ENCODE measurements at places on chromosomes 5 and 9.
A peak's percentile ranks its signal among the peaks of the same experiment; 100 is the strongest.

- no peak for DNase-seq
These were observed 529 bp upstream of the TPM2 start for GRCh38 chr9:35690294-35690613.

- DNase-seq = no peak
These were observed 276.0 kb upstream of the DAP start for GRCh38 chr5:11037080-11037479.

DNA sequence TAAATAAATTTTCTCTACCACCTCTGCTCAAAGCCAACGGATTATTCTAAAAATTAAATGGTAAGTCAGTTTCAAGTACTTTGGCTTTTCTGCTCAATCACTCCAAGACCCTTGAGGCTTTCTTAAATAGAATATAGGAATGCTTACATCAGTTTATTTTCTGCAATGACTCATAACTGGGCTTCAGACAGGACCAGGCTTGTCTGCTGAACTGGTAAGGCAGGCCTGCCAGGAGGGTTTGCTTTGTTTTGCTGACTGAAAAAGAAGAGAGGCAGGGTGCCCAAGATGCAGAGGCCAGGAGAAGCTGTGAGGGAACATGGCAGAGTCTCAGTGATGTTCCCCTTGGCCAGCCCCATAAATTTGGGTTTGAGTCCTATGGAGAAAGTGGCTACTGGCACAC, 60.3 kb upstream of the EPB41L4A start:
- DNase-seq = no peak

- DNase-seq = no peak
These were observed 1098.6 kb downstream of the TAF11L14 start for GRCh38 chr5:18732556-18733479.

GRCh38 chr5:78543916-78544315, 104.7 kb downstream of the LHFPL2 start:
- DNase-seq = no peak

GRCh38 chr9:105264380-105264779, 19.9 kb downstream of the SLC44A1 start:
- no peak for DNase-seq

DNA sequence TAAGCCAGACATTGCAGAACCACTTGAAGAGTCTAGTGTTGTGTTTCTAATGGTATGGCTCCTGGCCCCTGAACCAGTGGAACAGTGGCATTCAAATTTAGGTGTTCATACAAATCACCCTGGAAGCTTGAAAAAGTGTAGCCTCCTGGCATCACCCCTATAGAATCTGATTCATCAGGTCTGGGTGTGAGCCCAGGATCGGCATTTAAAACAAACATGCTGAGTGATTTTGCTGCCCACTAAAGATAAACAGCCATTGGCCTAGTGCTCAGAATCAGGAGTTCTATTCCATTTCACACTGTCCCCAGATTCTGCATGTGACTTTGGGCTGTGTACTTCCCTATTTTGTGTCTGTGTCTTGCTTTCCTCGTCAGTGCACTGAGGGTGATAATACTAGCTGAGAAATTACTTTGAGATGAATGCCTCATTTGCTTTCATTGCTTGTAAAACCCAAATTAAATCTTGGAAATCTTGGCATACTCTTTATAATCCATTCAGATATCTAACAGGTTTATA, 241.5 kb upstream of the CLINT1 start:
- no peak for DNase-seq

GRCh38 chr9:95081998-95082397, 235.5 kb downstream of the FANCC start:
- DNase-seq = no peak

DNA sequence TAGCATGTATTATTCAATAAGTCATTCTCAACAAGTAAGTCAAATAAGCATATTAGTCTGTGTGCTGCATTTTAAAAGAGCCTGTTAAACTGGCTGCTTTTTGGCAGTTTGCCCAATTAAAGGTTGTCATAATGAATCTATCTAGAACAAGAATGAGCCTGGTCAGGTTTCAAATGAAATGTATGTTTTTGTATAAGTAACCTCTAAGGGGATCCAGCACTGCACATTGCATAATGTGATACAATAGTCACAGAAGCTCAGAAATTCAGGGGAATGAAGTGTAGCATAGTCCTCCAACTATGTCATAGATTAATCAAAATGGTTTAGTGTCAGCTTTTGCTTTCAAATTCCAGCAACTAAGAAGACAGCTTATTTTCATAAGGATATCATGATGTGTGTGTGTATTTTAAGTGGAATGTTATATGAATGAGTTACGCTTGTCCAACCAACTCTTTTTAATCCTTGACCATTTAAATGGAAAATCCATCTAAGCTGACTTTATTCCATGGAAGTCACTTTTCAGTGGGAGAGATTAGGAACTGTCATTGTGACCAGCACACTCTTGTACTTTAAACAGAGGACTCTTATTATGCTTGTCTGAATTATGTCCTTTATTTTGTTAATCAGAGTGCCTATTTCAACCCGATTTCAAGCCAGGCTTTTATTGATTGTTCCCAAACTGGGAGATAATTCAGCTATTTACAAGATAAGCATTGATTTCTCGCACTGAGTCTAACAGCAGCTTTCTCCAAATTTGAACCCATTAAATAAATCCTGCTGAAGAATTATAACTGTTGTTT, 283.9 kb upstream of the ADAMTSL1 start:
- no peak for DNase-seq

GRCh38 chr9:135198144-135198543, 110.7 kb downstream of the OLFM1 start:
- no peak for DNase-seq

DNA sequence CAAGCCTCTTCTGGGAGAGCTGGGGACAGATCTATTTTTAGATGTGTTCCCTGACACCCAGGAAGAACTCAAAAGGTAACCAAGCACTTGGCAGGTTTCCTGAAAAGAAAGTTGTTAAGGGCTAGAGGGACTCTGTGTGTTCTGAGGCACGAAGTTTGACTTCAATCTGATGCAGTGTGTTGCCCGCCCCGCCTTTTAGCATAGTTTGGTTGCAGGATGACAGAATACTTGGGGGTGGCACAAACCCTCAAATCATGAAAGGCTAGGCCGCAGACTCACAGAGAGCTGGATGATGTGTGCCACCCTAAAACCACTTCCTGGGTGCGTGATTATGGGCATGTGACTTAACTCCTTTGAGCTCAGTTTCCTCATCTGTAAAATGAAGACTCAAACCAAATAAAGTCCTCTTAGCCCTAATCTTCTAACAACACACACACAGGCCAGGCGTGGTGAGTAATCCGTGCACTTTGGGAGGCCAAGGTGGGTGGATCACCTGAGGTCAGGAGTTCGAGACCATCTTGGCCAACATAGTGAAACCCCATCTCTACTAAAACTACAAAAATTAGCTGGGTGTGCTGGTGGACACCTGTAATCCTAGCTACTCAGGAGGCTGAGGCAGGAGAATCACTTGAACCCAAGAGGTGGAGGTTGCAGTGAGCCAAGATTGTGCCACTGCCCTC, 12.8 kb upstream of the NDFIP1 start:
- DNase-seq = no peak

GRCh38 chr5:176630681-176631222, 277 bp downstream of the EIF4E1B start:
- no peak for DNase-seq

GRCh38 chr5:175466700-175467318, 11.6 kb upstream of the SFXN1 start:
- peak; percentile 80 for DNase-seq

DNA sequence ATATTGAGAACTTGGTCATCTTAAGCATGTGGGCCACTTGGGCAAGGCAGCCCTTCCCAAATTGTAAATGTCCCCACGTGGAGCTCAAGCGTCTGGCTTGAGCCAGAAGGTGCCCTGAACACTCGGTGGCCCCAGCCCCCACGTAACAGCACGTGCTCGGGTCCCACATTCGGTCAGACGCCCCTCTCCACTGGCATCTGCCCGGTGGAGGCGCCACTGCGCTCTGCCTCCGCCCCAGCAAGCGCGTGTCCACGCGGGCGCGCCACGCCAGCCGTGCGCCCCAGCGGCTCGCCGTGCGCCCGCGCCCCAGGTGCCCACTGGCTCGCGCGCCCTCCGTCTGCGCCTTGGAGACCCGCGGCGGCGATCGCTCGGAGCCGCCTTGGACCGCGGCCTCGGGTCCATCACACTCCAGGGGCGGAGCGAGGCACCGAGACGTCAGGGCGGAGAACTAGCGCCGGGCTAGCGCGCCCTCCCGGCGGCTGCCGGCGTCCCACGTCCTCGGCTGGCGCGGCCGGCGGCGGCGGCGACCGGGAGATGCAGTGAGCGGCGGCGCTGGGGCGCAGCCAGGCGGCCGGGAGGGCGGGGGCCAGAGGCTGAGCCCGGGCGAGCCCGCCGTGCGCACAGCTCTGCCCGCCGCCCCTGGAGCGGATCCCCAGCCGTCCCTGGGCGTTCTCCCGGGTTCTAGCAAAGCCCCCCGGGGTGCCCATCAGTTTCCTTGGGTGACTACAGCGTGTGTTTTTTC, at the start of gene PALM2AKAP2:
Gene PALM2AKAP2 (plus strand): TSS at position 488 of the 742 bp plus-strand sequence. CDS start 291 bp downstream, outside the sequence.
- DNase-seq = peak; percentile 89

DNA sequence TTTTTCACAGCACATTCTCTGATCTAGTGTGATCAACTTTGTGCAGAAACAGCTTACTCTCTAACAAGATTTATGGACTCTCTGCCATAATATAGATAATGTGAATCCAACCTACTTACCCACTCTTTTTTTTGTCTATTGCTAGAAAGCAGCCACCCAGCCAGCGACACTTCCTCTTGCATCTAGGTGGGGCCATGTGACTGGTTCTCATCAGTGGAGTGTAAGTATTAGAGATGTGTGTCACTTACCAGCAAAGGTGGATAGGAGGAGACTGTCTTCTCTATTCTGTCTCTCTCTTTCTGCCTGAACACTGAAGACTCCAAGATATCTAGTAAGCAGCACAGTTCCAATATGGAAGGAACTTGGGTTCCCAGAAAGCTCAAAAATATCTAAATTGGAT, 174.8 kb downstream of the MCTP1 start:
- DNase-seq = no peak

DNA sequence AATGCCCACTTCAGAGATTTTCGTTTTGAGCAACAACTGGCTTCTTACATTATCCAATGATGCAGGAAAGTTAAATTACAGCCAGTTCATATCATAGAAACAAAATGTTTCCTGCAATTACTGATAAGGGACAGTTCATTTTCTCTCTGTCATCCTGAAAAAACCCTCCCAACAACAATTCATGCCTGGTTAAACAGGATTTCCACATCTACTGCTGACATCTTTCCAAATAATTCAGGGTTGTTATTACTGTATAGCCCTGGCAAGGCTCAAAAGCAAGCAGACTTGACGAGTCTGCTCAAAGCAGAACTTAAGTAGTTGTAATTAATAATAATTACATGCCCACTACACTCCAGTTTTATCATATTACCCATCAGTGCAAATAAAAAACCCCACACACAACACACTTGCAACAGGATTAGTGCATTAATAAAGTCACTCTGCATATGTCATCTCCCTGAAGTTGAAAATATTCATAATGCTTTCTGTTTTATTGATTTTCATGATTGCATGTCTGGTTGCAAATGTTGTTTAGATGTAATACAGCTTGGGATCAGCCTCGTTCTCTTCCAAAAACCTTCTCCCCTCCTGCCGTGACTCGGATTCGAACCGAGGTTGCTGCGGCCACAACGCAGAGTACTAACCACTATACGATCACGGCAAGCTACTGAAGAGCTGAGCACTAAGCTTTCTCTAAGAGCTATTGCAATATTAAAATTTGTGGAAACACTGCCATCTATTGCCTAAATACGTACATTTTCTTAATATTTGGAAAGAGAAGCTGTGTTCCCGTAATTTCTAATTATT, 119.6 kb upstream of the NFIB start:
- peak; percentile 67 for DNase-seq

DNA sequence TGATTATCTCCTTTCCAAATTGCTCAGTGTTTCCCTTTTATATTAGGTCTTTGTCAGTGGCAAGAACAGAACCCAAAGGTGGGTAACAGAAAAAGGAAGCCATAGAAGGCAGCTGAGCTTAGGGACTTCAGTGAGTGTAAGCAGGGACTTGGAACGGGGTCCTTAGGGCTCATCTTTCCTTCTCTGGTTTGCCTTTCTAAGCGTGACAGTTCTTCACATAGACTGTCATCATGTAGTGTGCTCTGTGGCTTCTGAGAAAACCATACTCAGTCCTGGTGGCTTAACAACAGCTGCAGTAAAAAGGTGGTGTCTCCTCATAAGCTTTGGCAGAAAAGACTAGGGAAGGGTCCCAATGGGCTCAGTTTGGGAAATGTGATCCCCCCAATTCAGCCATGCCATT, 108.8 kb downstream of the SLC12A2 start:
- DNase-seq = no peak

DNA sequence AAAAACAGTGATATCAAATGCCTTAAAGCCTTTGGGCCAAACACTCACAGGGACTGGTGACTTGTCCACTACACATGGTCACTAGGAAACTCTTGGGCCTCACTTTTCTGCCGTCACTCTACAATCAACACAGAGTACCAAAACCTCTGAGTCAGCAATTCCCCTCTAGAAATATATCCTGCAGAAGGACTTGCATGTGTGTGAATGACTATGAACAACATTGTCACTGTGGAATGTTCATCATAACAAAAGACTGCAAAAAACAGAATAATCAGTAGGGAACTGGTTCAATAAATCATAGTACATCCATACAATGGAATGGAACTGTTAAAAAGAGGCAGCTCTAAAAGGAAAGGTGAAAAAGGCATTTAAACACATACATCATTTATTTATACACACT, 44.1 kb upstream of the SMU1 start:
- no peak for DNase-seq

DNA sequence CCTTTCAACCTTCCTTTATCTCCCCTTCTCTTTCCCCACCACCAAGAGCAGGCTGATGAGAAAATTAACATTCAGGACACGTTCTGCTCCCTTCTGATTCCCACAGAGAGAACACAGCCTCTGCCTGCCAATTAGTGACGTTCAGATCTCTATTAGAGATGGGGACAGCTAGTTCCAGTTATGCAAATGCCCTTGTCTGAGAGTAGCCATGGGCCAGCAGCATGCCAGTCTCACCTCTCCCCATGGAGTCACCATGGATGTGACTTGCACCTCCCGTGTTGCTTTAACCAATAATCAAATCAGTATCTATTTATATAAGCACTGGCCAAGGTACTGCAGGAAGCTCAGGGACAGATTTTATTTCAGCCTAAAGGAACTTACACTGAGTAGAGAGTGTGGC, 61.3 kb downstream of the KCNIP1 start:
- no peak for DNase-seq

DNA sequence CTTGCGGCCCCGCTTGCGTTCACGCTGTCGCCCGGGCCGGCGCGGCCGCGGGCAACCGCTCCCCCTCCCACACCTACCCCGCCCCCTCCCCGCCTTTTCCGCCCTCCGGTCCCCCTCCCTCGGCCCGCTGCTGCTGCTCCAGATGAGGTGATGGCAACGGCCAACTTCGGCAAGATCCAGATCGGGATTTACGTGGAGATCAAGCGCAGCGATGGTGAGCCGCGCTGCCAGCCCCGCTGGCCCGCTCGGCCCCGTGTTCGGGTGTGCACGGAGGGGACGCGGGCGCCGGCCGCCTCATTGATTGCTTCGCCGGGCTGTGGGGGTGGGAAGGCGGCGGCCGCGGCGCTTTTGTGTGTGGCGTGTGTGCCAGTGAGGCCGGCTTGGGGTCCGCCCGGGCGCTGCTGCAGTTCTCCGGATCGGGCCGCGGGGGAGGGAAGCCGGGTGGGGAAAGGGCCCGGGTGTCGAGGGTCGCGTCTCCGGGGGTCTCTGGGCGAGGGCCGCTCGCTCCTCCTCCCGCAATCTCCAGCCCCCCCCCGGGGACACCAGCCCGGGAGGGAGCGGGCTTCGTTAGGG, 403 bp downstream of the KIF2A start:
- no peak for DNase-seq

GRCh38 chr9:91163444-91163772, 198.3 kb downstream of the AUH start:
- no peak for DNase-seq
